ENCODE measurements at places on chromosomes 2 and 18. TPM values are rescaled to one million over a fixed set of nuclear protein-coding genes. Genes with fewer than 3 reads are reported as not detected.

Gene PRKAG3
- total RNA-seq = not detected

Gene SPP2
- total RNA-seq = not detected

Gene TRIM43
- total RNA-seq = 0.19 TPM

Gene ESPNL
- 0.78 TPM for total RNA-seq

Gene RBBP8
- total RNA-seq = 27.5 TPM

Gene VAMP5
- 12.8 TPM for total RNA-seq

DNA sequence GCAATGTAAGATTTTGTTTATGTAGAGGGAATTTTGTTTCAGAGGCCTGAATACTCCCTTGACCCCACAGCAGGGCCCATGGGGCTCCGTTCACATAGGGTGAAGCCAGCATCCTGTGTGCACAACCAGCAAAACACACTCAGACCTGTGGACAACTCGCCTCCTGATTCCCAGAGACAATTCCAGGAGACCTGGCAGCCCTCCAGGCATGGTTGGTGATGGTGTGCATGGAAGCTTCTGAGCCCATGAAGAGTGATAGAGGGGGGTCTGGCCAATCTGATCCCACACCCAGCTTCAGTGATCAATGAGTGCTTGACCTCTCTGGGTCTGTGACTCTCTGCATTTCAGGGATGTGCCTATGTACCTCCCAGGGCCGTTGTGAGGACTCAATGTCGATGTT, 91.0 kb upstream of the RAB6C start:
- no peak for ATAC-seq

GRCh38 chr2:200380833-200381542, 74.5 kb downstream of the SPATS2L start:
- no peak for ATAC-seq

DNA sequence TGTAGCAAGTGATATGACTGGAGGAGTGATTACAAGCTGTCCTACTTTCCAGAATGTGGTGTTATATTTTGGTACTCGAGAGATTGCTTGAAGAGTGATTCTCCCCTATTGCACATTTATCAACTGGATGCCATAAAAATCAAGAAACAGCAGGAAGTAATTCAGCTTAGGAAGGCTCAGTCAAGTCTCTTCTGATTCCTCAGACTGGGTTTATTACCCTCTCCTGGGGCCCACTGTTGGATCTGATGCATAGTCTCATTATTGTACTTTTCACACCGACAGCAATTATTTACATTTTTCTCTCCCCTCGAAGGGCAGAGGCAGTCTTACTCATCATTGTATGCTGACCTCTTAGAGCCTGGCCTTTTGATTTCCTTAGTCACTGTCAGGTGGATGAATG, 9.3 kb downstream of the NOSTRIN start:
- ATAC-seq = no peak

- no peak for ATAC-seq
Measured at GRCh38 chr2:132463719-132464118, 47.1 kb downstream of the GPR39 start.

GRCh38 chr2:188725746-188726360, 248.3 kb upstream of the COL3A1 start:
- ATAC-seq = no peak

GRCh38 chr2:10252661-10253060, 50.0 kb upstream of the HPCAL1 start:
- ATAC-seq = no peak
